Activated CD8-positive, alpha-beta memory T cell treated with anti-CD3 and anti-CD28 coated beads, Interleukin-2, amount 10 ng/mL, durations not matched to agents 7 days and 5 days (primary cell): ENCODE measurements at places on chromosomes 13 and 19. TPM values are rescaled to one million over a fixed set of nuclear protein-coding genes. Genes with fewer than 3 reads are reported as not detected.
A peak's percentile ranks its signal among the peaks of the same experiment; 100 is the strongest.

FCGBP gene
- 0.93 TPM for total RNA-seq

DNA sequence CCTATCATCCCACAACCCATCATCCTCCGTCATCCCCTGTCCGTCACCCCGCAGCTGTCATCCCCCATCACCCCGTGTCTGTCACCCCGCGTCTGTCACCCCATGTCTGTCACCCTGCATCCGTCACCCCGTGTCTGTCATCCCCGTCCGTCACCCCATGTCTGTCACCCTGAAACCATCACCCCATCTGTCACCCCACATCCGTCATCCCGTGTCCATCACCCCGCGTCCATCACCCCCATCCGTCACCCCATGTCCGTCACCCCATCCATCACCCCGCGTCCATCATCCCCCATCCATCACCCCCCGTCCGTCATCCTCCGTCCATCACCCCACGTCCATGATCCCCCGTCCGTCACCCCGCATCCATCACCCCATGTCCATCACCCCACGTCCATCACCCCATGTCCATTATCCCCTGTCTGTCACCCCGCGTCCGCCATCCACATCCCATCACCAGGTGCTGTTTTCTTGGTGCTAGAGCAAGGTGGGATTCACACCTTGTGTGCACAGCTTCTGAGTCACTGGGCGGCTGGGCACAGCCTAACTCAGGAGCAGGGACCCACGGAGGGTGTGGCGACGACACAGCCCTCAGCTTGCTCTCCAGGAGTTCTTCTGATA, 24.2 kb downstream of the RASA3 start:
- H3K4me3 ChIP-seq = no peak overlapping the region
- DNase-seq = no peak
- no peak overlapping the region for H3K27ac ChIP-seq
- H3K36me3 ChIP-seq = peaks cover 9% of the 10 kb centered on the region
- H3K27me3 ChIP-seq = no peaks in the 10 kb centered on the region
- H3K4me1 ChIP-seq = peaks cover 41% of the 10 kb centered on the region

GRCh38 chr19:42290523-42291434, 11.2 kb upstream of the PRR19 start:
- peaks cover 16% of the 10 kb centered on the region for H3K36me3 ChIP-seq
- peaks cover 6% of the 10 kb centered on the region for H3K4me1 ChIP-seq
- H3K4me3 ChIP-seq = no peak overlapping the region
- DNase-seq = peak; percentile 70

DNA sequence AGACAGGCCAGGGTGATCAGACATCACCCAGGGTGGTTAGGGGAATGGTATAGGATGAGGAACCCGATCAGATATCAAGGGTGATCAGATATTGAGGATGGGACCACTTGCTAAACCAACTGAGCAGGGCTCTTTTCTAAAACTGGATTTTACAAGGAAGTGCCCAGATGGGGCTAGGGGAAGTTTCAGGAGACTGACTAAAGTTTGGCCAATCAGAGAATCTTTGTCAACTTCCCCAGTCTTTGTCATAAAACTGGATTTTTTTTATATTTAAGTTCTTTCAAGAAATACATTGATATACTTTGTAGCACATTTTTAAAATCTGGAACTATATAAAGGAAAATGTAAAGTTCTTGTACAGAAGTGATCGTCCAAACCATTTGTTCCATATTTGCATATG, 30.5 kb upstream of the DLEU7 start:
- no peak overlapping the region for H3K4me3 ChIP-seq
- no peak for DNase-seq
- H3K4me1 ChIP-seq = no peaks in the 10 kb centered on the region
- no peak overlapping the region for H3K27ac ChIP-seq
